Pulmonary artery endothelial cell (primary cell): ENCODE measurements at places on chromosomes 1 and 21.

DNA sequence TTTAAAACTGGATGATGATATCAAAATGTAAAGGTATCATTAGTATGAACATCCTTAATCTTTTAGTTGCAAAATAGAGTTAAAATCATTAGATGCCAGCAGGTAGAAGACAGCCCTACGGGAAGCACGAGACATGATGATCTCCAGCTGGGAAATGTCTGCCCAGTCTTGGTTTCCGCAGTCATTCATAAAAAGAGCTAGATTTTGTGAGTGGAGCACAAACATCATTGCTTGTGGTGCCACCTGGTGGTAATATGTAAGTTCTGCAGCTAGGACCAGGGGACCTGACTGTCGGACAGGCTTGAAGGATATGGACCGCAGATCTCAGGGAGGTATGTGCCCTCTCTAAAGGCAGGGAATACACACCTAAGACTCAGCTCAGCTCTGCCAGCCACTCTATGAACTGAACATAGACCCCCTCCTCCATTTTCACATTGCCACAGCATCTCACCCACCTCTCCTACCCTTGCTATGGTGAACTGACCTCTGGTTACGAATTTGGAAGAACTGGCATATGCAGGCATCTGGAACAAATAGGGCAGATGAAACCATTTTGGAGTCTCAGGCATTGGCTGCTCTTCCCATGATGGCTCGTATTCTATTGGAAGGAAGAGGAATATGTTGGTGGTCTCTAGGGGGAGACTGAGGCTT, 9.2 kb downstream of the FCMR start:
- peak; percentile 26 for DNase-seq

GRCh38 chr21:15363921-15364320, 299.1 kb upstream of the NRIP1 start:
- DNase-seq: no peak

GRCh38 chr1:4267381-4268261, 367.5 kb upstream of the C1orf174 start:
- no peak for DNase-seq

GRCh38 chr1:89724369-89725010, 91.6 kb downstream of the LRRC8C start:
- DNase-seq: peak; percentile 29

GRCh38 chr21:44918581-44919033, 2.1 kb downstream of the ITGB2 start:
- no peak for DNase-seq

DNA sequence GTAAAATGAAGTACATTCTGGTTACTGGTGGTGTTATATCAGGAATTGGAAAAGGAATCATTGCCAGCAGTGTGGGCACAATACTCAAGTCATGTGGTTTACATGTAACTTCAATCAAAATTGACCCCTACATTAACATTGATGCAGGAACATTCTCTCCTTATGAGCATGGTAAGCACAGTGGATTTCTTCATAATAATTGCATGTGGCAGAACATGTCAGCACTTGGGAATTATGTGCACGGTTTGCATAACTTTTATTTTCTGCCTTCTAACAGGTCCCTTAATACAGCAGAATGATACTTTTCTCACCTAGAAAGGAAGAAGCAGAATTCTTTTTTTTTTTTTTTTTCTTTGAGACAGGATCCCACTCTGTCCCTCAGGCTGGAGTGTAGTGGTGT, 3.8 kb downstream of the CTPS1 start:
- DNase-seq: no peak
